ENCODE measurements at places on chromosomes 7 and 10.

DNA sequence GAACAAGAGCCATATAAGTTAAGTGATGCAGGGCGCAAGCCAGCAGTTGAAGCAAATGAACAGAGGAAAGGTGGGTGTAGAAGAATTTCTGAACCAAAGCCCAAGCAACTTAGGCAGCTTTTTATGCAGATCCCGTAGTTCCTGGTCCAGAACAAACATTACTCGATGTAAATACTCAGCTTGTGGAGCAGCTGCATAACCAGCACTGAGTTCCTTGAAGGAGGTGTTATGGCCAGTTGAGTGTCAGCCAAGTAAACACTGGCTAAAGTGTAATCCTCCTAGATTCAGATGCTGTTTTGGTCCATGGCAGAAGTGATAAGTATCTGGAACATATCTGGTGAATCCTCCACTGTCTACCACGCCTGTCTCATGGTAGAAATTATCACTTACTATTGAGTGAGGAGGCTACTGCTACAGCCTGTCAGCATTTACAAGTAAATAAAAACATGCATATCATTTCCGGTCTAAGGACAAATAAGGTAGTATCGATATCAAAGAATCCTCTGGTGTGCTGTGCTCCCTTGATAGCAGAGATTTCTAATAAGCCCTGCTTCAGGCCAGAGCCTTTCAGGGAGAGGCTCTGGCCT is 213.9 kb downstream of the DYNC1I1 start:
- no peak for DNase-seq

GRCh38 chr10:93337309-93337721 is 144.8 kb downstream of the MYOF start:
- no peak for DNase-seq

GRCh38 chr10:28269842-28270456 is 32.9 kb downstream of the MPP7 start:
- no peak for DNase-seq

DNA sequence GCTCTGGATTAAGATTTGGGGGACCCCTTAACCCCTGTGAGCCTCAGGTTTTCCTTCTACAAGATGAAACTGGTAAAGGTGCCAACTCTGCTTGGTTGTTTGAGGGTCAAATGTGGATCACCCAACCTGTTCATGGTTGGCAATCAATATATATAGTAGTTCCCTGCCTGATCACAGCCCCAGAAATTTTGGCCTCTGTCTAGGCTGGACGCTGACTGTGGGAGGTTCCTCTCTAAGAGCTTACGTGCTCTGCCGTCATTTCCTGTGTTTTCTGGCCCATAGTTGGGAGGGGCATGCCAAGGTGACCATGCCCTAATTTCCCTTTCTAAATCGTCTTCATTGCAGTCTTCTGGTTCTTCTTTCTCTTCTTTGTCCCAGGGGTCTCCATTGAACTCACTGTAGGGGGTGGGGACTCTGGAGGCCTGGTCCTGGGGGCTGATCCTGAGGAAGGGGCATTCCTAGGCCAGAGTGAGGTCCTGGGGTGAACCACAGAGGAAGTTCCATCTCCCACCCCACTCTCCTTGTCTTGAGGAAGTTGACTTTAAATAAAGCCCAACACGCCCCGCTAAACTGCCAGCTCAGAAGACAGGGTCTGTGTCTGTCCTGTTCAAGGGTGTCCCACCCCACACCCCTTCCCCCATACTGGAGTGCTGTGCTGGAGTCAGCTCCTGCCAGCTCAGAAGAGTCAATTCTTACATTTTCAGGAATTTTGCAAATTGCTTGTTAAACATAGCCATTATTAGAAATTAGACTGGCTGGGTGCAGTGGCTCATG is 98.9 kb upstream of the SDK1 start:
- no peak for DNase-seq

DNA sequence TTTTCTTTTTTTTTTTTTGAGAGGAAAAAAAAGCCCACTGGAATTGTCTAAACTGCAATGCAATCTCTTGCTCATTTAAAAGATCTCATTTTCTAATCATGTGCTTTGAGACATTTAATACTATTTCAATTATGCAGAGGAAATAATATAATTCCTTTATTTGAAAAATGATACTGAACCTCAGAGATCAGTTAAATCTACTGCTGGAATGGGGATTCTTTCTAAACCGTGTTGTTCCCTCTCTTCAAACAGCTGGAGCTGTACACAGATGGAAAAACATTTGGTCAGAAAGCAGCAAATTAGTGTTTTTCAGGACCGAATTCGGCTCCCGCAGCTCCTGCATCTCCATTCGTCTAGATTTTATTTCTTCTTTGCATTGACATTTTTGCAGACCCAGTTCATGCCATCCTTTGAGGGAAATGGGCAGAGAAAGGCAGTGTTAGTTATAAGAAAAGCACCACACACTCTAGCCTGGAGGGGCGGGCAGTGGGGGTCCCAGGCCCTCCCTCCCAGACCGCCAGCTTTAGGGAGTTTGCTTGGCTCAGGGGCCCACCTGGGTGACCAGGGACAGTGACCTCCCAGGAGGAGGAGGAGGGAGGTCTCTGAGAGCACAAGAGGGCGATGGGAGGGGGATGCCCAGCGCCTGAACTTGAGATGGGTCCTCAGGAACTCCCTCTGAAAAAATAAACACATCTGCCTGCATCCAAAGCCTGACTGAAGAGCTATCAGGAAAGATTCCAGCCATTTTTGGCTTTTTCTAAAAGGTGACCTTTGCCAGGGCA is 32.4 kb downstream of the TRIM8 start:
- peak; percentile 3 for DNase-seq

Measured in GM13977 (cell line).